ENCODE measurements at places on chromosomes 7 and 10. TPM values are rescaled to one million over a fixed set of nuclear protein-coding genes. Genes with fewer than 3 reads are reported as not detected.

BMPR1A gene
- 63.2 TPM for total RNA-seq

RBP4 gene
- 255 TPM for total RNA-seq

GRCh38 chr10:78754269-78755062 is 314.3 kb upstream of the ZMIZ1 start:
- no peaks in the 10 kb centered on the region for H3K27me3 ChIP-seq
- no peaks in the 10 kb centered on the region for H3K4me1 ChIP-seq
- no peak for DNase-seq
- no peaks in the 10 kb centered on the region for H3K36me3 ChIP-seq

GRCh38 chr10:112778579-112778978 is 171.5 kb upstream of the TCF7L2 start:
- peak overlapping the region; percentile 75 for H3K27ac ChIP-seq
- H3K27me3 ChIP-seq, result no peaks in the 10 kb centered on the region
- peaks cover 2% of the 10 kb centered on the region for H3K36me3 ChIP-seq
- DNase-seq, result no peak
- peaks cover 56% of the 10 kb centered on the region for H3K4me1 ChIP-seq

Data from Caco-2 (cell line).